ENCODE measurements at places on chromosomes 13 and 19.

DNA sequence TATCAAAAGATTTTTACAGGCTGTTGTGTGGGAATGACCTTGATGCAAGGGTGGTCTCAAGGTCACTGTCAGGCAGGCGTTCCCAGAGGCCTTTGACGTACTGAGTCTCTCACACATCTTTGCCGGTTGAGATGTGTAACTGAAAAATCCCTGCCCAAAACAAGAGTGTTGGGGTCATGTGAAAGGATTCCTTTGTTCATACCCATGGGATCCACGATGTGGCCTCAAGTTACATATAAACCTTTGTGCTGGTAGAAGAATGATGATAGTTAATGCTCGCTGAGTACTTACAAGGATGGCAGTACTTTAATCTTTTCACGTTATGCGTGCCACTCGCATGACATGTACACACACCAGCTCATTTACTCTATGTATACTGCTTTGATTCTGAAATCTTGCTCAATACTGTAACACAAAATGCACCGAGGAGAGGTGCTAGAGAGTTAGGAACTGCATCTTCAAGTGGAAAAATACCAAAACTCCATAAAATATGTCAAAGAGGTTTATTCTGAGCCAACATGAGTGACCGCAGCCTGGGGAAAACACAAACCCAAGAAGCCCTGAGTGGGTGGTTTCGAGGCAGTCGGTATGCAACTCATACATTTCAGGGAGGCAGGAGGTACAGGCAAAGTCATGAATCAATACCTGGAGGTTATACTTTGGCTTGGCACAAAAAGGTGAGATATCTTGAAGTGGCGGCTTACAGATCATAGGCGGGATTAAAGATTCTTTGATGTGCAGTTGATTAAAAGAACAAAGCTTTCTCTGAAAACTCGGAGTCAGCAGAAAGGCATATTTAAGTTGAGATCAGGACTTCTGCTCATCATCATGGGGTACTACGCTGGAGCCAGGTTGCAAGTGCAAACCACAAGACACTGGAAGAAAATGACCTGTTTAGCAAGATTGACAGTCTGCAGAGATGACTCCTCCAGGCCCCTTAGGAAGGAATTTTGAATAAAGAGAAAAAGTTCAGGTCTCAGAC lies 87.4 kb upstream of the ARHGEF7 start:
- no peak for DNase-seq

DNA sequence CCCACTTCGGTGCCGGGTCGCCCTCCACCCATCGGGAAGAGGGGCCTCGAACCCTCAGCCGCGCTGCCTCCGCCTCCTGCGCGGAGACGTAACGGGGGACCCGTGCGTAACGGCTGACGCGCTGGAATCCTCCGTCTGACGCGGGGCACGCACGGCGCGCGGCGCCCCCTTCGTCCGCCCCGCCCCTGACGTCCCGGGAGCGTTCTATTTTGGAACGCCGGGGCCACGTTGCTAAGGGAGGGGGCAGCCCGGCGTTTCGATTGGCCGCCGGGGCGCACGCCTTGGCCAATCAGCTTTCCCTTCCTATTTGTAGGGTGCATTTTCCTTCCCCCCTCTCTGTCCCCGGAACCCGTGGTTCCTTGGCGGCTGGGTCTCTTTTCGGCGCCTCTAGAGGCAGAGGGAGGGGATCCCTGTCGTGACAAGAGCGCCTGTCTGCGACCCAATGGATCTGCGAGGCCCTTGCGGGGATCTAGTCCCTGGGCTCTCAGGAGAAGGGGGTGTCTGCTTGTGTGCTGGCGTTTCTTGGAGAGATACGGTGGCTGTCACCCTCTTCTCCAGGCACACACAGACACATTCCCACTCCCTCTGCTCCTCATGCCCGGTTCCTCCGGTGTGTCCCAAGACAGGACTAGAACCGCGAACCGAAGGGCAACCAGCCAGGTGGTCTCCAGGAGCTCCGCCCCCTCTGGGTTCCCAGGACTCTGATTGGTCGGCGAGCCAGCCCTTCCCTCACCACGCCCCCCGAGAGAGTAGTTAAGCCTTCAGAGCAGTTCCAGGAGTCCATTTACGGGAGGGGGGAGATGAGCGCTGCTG lies 1.5 kb downstream of the FOSB start:
- DNase-seq: peak; percentile 76

- DNase-seq: no peak
Measured at GRCh38 chr19:47735131-47735530, 10.2 kb upstream of the NOP53 start.

- no peak for DNase-seq
Measured at GRCh38 chr13:52454459-52454819, 839 bp upstream of the CKAP2 start.

- DNase-seq: no peak
Measured at GRCh38 chr13:30564489-30564888, 53.2 kb upstream of the USPL1 start.

GRCh38 chr13:39315796-39316195 lies 277.5 kb downstream of the NHLRC3 start:
- no peak for DNase-seq

GRCh38 chr19:47056411-47056810 lies 8.0 kb upstream of the TMEM160 start:
- no peak for DNase-seq

GRCh38 chr13:60448907-60449510 lies 52.0 kb downstream of the TDRD3 start:
- DNase-seq: no peak

DNA sequence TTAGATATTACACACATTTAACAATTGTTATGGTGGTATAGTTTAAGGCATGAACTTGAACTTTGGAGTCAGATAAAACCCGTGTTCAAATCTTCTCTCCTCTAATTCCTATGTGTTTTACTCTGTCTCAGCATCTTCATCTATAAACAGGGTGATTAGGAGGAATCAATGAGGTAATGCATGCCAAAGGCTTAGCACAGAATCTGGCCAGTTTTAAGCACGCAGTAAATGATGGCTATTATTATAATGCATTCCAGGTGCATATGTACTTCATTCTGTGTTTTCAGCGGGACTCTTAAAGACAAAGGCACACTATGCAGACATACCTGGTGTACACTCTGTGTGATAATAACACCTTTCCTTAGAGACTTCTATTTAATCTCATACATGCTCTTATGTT lies 88.0 kb upstream of the FRY start:
- no peak for DNase-seq

DNA sequence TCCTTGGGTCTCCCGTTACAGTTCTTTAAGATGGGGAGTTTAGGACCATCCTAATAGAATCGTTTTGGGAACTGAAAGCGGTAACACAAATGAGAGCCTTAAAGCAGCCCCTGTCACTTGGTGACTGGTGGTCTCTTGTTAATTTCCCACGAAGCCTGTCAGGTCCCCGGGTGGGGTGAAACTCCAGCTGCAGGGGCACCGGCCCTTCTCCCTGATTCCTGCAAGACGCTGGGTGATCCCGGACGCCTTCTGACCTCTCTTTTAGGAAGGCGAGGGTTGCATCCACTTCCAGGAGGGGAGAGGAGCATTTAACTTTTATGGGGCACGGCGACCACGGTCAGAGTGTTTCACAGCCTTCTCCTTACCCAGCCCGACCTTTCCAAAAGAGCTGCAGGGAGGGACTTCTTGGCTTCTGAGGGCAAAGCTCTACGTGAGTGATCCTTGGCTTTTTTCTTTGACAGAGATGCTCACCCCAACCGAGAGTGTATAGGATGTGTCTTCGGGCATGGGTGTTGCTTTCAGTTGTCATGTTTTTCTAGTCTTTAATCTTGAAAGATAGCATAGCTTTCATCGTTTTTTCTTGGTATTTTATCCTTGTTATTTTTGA lies 688 bp downstream of the ZNF225 start:
- DNase-seq: no peak

Data from stimulated activated CD8-positive, alpha-beta memory T cell treated with anti-CD3 and anti-CD28 coated beads, Interleukin-4, amount 100 ng/mL, for 1 hour (primary cell).